ENCODE measurements at places on chromosomes 5 and 9. TPM values are rescaled to one million over a fixed set of nuclear protein-coding genes. Genes with fewer than 3 reads are reported as not detected.

DNA sequence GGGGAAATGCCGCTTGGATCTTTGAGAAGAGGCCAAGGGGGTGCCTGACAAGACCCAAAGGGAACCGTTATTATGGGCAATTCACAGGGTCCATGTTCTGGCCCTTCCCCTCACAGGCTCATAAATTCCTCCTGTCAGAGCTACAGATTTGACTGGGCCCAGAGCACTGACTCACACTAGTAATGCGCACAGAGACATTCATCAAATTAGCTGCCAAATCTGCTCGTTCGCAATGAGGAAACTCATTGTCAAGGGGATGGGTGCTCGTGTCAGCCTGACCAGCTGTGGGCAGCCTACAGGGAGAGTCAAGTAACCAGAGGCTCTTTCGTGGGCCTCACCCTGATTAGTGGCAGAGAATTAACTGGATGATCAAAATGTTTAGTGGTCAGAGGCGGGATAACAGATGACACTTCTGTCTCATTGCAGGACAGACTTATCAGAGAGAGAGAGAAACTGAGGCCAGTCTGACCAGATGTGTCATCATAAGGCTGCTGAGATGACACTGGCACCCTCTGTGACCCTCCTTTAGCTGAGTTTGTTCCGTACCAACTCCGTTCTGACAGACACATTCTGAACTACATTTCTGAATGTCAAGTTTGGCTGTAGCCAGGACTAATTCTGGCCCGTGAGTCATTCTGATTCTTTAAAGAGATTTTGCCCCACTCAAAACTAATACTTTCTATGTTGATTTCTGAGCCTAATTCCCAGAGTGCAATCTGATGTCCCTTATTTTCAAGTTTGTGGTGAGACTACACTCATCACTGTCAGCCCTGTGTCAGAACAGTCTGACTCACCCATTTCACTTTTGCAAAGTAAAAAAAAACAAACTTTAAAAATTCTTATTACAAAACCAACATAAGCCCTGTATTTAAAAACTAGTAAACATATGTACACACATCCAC is 377.1 kb downstream of the ACTL7B start:
- H3K27ac ChIP-seq = no peak overlapping the region
- no peak overlapping the region for H3K4me3 ChIP-seq
- DNase-seq = no peak

DNA sequence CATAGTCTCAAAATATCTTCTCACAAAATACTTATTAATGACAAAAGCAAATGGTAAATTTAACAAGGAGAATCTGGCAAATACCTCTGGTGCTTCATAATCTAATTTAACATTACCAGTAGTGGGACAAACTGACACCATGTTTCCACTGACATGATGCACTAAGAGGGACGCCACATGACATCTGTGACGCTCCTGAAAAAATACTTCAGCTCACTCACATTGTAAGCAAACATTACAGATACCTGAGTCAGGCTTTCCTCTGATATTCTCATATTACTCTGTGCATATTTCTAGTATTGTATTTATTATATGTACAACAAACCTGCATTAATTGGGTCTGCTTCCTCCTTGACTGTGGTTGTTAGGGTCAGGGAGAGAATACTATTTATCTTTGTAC is 56.7 kb upstream of the OSMR start:
- no peaks in the 10 kb centered on the region for H3K36me3 ChIP-seq
- no peak for DNase-seq
- H3K27me3 ChIP-seq = no peaks in the 10 kb centered on the region
- H3K27ac ChIP-seq = no peak overlapping the region
- H3K4me1 ChIP-seq = no peaks in the 10 kb centered on the region
- no peak overlapping the region for H3K4me3 ChIP-seq

DNA sequence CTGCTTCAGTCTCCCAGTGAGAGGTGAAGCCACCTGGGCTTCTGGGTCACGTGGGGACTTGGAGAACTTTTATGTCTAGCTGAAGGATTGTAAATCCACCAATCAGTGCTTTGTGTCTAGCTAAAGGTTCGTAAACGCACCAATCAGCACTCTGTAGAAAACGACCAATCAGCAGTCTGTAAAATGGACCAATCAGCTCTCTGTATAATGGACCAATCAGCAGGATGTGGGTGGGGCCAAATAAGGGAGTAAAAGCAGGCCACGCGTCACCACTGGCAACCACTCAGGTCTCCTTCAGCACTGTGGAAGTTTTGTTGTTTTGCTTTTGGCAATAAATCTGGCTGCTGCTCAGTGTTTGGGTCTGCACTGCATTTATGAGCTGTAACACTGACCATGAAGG is 69.1 kb upstream of the NREP start:
- H3K27me3 ChIP-seq = no peaks in the 10 kb centered on the region
- H3K36me3 ChIP-seq = no peaks in the 10 kb centered on the region
- H3K4me3 ChIP-seq = no peak overlapping the region
- DNase-seq = no peak
- no peaks in the 10 kb centered on the region for H3K4me1 ChIP-seq
- H3K27ac ChIP-seq = no peak overlapping the region

GRCh38 chr9:108296056-108296455 is 559.7 kb downstream of the ACTL7B start:
- DNase-seq = no peak
- H3K4me3 ChIP-seq = no peak overlapping the region
- no peaks in the 10 kb centered on the region for H3K27me3 ChIP-seq
- no peak overlapping the region for H3K27ac ChIP-seq

DNA sequence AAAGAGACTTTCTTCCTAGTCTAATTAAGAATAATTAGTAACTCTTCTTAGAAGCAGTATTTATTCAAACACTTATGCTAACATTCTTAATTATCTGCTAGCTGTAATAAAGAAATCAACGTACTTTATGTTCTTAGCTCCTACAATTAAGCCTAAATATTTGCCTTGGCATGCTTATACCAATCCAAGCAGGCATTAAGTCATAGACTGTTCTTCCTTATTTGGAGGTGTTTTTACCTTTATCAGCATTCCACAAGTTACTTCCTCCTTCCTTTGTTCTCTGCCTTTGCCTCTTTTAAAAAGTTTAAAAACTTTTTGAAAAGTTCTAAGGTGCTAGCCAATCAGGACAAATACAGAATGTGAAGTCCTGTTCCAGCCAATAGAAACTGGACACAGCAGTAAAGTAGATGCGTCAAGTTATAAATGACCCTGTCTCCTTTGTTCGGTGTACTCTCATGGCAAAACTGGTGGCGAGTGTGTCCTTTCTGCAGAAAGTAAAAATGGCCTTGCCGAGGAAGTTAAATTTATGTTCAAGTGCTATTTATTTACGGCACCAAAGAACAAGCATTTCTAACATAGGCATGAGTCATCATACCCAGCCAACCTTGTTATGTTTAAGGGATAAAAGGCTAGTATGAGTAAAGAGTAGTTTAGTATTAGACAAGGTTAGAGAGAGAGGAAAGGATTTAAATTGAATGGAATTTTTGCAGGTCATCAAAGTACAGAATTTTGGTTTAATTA is 58.6 kb downstream of the GPBP1 start:
- peaks cover 37% of the 10 kb centered on the region for H3K36me3 ChIP-seq
- no peak overlapping the region for H3K4me3 ChIP-seq
- no peaks in the 10 kb centered on the region for H3K4me1 ChIP-seq
- no peak overlapping the region for H3K27ac ChIP-seq
- H3K27me3 ChIP-seq = no peaks in the 10 kb centered on the region

- no peaks in the 10 kb centered on the region for H3K27me3 ChIP-seq
- no peaks in the 10 kb centered on the region for H3K36me3 ChIP-seq
- H3K4me3 ChIP-seq = no peak overlapping the region
- no peaks in the 10 kb centered on the region for H3K4me1 ChIP-seq
Measured at GRCh38 chr9:74963056-74963455, 10.3 kb upstream of the C9orf40 start.

DNA sequence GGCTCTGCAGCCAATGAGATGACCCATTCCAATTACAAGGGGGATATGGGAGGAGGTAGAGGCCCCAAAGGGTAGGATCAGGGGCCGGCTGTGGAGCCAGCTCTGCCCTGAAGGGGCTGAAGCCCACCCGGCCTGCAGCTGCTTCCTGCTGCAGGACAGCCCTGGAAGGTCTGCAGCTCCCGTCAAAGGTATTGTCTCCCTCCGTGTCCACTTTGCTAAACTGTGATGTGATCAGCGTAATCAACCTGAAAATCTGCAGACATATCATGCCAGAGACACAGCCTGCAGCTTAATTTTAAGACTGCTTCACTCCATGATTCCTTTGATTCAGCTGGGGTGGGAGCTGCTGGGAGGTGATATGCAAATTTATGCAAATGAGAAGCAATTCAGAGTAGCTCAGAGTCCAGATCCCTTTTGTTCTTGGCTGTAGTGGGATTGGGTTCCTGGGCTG is 90.7 kb downstream of the GADD45G start:
- no peaks in the 10 kb centered on the region for H3K27me3 ChIP-seq
- H3K36me3 ChIP-seq = no peaks in the 10 kb centered on the region
- H3K27ac ChIP-seq = no peak overlapping the region
- no peak overlapping the region for H3K4me3 ChIP-seq
- peaks cover 16% of the 10 kb centered on the region for H3K4me1 ChIP-seq
- DNase-seq = no peak

- no peak for DNase-seq
- no peaks in the 10 kb centered on the region for H3K27me3 ChIP-seq
- H3K4me3 ChIP-seq = no peak overlapping the region
- H3K36me3 ChIP-seq = no peaks in the 10 kb centered on the region
- H3K4me1 ChIP-seq = no peaks in the 10 kb centered on the region
- H3K27ac ChIP-seq = no peak overlapping the region
Measured at GRCh38 chr9:115594557-115594956, 476.6 kb upstream of the TNC start.

The IL4 gene
- not detected for total RNA-seq

The HRCT1 gene
- 0.08 TPM for total RNA-seq

The SUSD3 gene
- total RNA-seq = 4.1 TPM
